Activated T-cell treated with anti-CD3 and anti-CD28 coated beads for 24 hours (primary cell): ENCODE measurements at places on chromosomes 3 and 15.

GRCh38 chr3:59473636-59474035, 423.8 kb upstream of the CFAP20DC start:
- DNase-seq, result no peak

DNA sequence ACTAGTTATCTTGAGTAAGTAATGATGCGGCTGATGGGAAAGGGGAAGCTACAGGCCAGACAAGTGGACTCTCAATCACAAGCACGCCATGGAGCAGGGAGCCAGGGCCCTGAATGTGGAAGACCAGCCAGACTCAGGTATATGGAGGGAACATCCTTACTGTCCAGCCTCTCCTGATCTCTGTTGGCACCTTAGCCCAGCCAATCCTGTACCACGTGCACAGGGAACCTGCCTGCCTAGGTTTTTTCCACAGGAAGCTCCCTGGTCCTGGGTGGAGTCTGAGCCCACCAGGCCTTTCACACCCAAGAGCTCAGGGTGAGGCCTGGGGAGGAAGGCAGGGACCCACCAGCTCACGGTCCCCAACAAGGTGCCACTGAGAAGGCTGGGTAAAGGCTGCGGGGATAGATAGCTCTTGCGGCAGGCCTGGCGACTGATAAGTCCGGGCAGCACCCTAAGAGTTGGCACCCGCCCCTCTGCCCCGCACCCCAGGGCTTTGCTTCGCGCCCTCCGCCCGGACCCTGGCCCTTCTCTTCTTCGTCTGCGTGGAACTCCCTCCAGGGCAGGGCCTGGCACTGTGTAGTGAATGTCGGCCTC, 933 bp upstream of the APEH start:
- DNase-seq, result peak; percentile 23

DNA sequence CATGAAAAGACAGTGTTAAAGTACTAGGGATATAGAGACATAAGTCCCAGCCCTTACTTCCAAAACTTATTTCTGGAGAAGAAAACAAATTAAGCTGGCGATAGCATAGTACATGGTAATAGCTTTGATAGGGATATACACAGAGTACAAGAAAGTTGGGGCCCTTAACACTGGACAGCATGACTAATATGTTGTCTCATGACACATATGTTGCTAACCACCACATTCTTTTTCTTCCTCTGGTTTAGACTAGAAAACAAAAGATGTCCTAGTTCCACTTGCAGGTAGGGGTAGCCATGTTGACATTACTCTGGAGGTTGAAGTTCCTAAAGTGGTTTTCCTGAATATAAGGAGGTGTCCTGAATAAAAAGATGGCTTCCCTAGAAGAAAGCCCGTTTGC, 75.3 kb downstream of the RFX7 start:
- DNase-seq, result no peak

DNA sequence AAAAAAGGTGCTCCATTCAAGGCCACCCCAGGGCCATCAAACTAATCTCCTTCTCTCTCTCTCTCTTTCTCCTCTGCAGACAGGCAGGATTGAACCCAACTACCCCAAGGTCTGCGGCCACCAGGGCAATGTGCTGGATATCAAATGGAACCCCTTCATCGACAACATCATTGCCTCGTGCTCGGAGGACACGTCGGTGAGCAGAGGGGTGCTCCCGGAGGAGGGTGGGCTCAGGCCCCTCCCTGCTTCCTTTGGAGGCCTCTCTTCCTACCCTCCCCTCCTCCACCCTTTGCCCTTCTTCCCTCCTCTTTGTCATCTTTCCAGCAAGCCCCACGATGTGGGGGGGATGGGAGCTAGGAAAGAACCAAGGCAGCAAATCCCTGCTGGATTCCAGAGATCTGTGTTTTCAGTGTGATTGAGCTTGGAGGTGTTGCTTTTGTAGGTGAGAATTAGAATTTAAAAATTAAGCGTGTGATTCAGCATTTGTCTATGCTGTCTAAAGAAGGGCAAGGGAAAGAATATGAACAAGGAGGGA, 116.3 kb downstream of the CORO2B start:
- no peak for DNase-seq

DNA sequence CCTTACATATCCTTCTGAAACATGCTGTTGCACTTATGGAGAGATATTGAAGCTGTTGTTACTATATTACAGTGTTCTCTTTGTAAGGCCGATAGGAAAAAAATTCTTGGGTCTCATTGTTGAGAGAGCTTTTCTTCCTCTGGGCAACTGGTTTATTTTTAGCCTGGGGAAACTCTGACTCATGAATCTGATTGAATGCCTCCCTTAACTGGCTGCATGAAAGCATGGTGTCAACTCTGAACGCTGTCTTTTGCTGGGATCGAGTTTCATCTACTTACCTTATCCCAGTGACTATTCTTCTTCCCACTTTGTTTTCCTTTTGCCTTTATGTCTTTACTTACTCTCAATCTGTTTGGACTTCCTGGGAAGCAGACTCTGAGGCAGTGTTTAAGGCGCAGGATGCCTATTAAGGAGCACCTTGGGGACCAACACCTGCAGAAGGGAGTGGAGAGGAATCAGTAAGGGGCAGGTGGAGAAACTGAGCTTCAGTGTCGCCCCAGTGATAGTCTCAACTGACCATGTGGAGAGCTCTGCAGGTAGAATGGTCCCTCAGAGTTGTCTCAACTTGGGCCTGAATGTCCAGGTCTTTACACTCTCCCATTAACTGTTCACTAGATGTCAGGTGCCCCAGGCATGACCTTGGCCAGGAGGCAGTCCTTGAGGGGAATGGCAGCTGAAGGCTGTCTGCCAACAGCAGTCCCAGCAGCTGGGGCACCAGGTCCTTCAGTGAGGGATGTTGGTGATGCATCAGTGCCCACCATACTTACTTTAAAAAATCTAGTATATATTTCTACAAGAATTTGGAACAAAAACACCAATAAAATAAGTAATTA, 88.9 kb upstream of the CCNL1 start:
- no peak for DNase-seq

- no peak for DNase-seq
Observed at GRCh38 chr3:142056656-142057330, 92.6 kb downstream of the TFDP2 start.

DNA sequence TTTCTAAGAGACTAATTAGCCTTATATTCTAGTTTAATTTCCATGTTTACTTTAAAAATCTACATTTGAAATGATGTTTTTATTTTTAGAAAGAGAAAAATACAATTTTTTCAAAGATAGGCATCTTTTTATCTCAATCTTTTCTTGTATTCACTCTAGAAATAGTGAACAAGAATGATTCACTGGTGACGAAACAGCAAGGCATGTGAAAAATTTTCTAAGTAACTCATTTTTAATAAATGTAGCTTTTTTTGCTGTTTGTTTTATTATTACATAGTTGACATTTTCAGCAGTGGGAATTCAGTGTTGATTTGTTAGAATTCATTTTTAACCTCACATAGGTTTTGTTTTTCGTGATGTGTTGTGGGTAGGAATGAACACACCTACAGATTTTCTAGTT, 1226.4 kb downstream of the NSUN3 start:
- DNase-seq, result no peak

GRCh38 chr3:69901802-69902201, 97.7 kb upstream of the SAMMSON start:
- no peak for DNase-seq

DNA sequence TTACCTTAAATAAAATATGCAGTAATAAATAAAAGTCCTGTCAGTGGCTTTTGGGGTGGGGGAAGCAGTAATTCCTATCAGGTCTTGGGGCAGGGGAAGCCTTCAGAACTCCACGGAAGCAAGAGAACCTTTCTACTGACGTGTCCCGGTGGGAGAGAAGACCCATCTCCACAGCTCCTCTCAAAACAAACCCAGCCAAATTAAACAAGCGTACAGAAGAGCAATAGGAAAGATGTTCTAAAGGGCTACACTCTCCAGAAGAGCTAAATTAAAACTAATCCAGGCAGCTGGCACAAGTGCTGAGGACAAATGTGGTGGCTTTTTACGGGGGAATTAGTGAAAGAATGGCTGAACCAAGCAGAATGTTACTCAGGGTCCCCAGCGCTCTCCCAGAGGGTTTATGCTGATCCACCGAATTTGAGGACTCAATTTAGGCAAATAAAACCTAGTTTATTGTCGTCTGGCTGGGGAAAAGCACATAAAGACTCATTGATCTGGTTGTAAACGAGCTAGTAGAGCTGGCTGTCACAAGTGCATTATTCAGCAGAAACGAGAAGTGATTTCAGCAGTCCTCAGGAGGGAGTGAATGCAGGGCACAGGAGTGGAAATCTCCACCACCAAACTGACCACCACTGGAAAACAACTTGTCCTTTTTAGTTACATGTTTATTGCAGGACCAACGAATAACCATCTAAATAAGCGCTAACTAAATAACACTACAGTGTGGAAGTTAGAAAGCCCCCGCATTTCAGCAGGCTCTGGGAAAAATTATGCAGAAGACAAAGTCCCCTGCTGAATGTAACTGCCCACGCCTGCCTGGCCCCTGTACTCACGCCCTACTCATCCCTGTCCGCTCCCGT, 13.5 kb downstream of the BFSP2 start:
- DNase-seq, result no peak
